ENCODE measurements at places on chromosomes 4 and X.
A peak's percentile ranks its signal among the peaks of the same experiment; 100 is the strongest.

DNA sequence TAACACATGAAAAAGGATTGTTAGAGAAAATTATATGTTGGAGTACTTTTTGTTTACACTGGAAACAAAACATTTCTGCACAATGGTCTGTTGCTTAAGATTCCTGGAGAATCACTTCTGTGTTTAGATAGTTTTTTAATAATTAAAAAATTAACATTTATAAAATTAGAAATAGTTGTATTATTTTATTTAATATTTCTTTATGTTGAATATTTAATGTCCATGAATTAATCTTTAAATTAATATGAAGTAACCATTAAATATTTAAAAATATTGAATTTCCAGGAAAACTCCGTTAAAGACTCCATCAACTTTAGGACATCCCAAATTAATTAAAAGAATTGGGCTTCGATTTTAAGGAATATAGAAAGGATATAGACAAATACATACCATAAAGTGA lies 797.1 kb upstream of the GALNTL6 start:
- no peak for DNase-seq

- no peak for DNase-seq
Observed at GRCh38 chr4:28238876-28239275, 1378.2 kb downstream of the STIM2 start.

GRCh38 chrX:69523314-69523713 lies 19.2 kb downstream of the NALF2 start:
- no peak for DNase-seq

GRCh38 chrX:2533424-2533823 lies 32.6 kb upstream of the DHRSX start:
- DNase-seq, result no peak

DNA sequence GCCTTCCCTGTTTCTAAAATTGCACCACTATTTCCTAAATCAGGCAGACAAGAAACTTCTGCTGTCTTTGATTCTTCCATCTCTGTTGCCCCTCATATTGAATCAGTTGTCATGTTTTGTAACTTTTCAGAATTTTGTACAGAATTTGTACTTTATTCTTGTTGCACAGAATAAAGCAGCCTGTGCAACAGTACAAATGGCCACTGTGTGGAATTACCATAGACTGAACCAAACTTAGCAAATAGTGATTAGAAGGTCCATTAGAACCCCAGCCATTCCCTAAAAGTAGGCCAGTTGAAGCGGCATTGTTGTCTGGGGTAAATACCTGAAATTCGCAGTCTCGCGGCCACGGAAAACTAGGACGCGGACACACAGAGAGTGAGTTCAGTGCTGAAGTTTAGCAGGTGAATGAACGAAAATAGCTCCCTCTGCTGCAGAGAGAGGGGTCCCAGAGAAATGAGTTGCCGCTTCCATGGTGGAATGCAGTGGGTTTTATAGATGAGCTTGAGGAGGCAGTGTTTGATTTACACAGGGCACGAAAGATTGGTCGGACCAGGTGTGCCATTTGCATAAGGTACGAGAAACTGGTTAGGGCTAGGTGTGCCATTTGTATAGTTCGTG lies 71.8 kb downstream of the C4orf33 start:
- no peak for DNase-seq

- DNase-seq, result no peak
Observed at GRCh38 chrX:13082206-13083065, 38.0 kb upstream of the FAM9C start.

GRCh38 chr4:77336411-77337142 lies 179.6 kb downstream of the CCNG2 start:
- no peak for DNase-seq

DNA sequence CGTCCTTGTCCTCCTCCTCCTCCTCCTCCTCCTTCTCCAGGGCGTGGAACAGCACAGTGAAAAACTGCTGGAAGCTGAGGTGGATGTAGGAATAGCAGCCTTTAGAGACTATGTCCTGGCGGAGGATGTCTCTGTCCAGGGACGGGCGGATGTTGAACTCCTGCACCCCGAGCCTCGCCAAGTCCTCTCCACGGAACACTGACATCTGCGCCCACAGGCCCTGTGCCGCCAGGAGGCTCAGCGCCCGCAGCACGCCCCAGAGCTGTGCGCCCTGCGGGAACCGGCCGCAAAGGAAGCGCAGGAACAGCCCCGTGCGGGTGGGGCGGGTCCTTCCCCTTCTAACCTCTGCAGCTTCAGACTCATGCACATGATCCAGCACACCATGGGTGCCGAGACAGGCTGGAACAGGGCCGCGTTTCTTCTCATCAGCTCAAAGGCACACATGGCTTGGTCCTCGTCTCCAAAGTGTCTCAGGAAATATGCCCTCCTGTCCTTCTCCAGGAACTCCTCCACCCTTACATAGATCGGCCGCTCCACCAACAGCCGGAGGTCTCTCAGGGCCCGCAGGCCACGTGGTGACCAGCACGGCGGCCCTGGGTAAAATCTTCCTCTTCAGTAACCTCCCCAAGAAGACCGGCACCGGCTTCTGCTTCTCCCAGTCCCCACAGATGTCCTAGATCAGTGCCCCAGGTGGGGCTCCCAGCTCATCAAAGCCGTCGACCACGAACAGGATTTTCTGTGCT lies 1.2 kb downstream of the NLRP2B start:
- no peak for DNase-seq

GRCh38 chr4:73978886-73979285 lies 2.9 kb downstream of the PF4 start:
- DNase-seq, result peak; percentile 51

GRCh38 chrX:8743126-8743732 lies 11.3 kb upstream of the ANOS1 start:
- no peak for DNase-seq

DNA sequence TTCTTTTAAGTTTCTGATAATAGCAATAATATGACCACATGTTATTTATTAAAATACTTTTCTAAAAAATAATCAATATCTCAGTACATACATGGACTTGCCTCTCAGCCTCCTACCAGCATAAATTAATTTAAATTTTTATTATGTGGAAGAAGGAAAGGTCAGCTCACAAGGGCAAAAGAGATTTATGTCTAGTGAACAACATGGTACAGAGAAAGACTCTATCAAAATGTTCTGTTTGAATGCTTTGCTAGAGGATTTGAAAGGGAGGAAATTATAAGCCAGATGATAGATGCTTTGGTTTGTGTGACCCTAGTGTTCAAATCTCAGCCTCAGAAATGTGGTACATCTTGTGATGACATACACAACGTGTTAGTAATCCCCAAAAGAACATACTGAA lies 94.3 kb downstream of the DKK2 start:
- no peak for DNase-seq

- DNase-seq, result no peak
Observed at GRCh38 chr4:185115827-185116232, 27.2 kb upstream of the SLC25A4 start.

GRCh38 chrX:135543924-135544323 lies 23.5 kb downstream of the INTS6L start:
- DNase-seq, result no peak

Measured in amniotic stem cell (primary cell).